H4 (cell line): ENCODE measurements at places on chromosomes 4 and X.

- DNase-seq = no peak
These were observed 60.6 kb downstream of the NBDY start for GRCh38 chrX:56789518-56790070.

DNA sequence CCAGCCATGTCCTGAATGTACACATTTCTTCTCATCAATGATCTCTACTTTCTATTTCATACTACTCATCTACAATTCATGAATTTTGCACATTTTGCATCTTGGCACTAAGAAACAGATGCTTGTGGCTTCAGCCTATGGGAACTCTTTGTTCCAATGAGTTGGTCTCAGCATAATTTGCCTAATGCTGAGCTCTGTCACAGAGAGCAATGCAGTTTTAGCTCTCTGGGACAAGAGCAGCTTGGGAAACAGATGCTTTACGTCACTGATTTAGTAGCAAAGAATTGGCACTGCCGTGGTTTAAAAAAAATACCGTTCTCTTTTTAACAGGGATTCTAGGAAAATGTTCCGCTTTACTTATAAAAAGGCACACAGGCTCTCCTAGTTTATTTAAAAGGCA, 162.4 kb downstream of the WDFY3 start:
- no peak for DNase-seq

DNA sequence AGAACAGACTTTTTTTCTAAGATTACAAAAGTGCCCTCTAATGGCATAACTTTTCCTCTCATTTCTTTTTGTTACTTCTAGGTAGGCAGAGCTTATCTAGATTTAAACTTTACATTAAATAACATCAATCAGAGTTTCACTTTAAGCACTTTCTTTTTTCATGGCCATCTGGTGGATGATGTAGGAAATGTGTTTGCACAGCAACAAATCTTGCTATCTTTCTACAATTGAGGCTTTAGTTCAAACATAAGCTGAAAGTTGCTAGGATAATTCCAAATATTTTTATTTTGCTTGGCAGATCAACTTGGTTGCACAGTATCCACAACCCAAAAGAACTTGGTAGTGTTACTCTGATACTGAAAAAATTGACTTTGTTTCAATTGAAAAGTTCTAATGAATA, 22.0 kb downstream of the NDNF start:
- peak; percentile 26 for DNase-seq

DNA sequence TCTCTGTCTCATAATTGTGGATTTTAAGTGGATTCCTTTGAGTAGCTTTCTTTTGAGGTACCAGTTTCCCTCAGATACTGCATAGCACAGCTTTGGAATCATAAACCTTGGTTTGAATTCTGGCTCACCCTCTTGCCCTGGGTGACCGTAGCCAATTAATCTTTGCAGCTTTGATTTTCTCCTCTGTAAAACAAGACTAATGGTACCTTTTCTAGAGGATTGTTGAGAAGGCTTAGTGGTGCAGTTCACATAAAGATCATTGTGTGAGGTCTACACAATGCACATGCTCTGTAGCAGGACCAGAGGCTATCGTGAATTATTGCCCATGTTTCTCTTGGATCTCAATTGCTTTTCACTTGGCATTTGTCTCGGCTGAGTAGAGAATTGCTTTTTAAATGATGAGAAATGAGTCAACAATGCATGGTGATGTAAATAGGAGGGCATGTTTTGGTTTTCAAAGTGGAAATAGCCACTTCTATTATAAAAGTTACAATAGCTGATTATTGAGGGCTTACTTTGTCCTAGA, 47.9 kb downstream of the TMEM131L start:
- peak; percentile 14 for DNase-seq

GRCh38 chr4:5927116-5927515, 34.2 kb upstream of the CRMP1 start:
- no peak for DNase-seq
